ENCODE measurements at places on chromosomes 4 and X. TPM values are rescaled to one million over a fixed set of nuclear protein-coding genes. Genes with fewer than 3 reads are reported as not detected.
A peak's percentile ranks its signal among the peaks of the same experiment; 100 is the strongest.

CLDN34 gene
- not detected for total RNA-seq

DNA sequence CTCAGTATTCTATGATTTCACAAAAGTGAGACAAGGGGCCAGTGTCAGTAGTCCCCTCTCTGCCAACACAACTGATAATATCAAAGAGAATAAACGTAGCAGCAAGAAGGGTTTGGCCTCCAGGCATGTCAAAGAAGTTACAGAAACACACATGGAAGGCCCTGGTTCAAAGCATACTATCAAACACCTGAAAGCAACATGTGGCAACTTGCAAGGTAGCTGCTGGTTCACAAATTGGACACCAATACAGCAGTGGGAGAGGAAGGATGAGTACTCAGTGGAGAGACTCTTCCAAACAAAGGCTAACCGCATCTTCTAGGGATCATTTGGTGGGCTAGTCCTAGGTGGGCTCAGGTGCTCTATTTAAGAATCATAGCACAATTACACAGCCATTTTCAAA is 74.9 kb upstream of the MAOA start:
- no peak for DNase-seq

PRDM8 gene
- total RNA-seq: 12.6 TPM

DNA sequence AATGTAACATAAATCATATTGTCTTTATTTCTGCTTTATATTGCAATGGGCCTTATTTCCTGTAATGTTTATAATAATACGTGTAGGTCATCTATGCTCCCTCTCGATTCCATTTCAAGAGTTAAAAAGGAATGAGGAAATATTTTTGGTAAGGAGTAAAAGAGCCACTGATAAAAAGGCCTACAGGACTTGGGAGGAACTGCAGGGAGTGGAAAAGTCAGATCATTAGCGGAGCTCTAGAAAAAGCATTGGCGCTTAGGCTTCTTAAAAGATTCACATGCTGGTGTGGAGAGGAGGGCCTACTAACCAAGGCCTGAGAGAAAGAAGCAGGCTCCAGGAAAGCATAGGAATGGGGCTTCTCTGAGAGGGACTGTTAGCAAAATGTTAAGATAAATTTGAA is 82.9 kb upstream of the PNPLA4 start:
- no peak for DNase-seq

DNA sequence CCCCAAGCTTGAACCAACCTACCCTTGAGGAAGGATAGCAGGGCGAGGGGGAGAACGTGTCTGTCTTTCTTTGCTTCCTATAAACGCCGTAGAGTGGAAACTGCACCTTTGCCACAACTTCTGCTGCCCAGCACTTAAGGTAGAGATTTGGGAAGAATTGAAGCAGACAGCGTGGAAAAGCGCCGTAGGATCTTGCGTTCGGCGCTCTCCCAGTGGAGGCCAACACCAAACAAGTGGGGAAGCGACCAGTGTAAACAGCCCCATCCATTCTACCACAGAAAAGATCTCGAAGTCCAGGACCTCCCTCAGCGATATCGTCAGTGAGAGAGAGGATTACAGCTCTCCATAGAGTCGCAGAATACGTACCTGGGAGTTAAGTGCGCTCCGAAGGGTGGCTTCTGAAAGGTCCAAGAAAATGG is 3.9 kb upstream of the NKX6-1 start:
- DNase-seq: no peak

DNA sequence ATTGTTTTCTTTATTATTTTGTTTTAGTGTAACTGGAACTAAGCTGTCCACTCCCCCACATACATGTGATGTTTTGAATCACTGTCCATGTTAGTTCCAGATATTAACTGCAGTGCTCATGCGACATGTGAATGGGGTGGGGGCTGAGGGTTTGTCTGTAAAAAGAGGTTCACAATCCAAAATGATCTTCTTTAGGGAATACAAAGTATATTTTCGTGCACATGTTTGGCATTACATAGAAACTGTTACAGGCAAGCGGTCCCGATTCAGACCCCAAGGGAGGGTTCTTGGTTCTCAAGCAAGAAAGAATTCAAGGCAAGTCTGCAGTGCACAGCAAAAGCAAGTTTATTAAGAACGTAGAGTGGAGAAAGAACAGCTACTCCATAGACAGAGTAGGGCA is 296.5 kb upstream of the CLNK start:
- no peak for DNase-seq

DCAF4L1 gene
- not detected for total RNA-seq

HTR2C gene
- not detected for total RNA-seq

- DNase-seq: no peak
These were observed 25.3 kb upstream of the S100P start for GRCh38 chr4:6668391-6668790.

COL4A5 gene
- 129 TPM for total RNA-seq

GRCh38 chr4:147987252-147987651 is 255.4 kb downstream of the ARHGAP10 start:
- DNase-seq: no peak

PALLD gene
- 266 TPM for total RNA-seq

DNA sequence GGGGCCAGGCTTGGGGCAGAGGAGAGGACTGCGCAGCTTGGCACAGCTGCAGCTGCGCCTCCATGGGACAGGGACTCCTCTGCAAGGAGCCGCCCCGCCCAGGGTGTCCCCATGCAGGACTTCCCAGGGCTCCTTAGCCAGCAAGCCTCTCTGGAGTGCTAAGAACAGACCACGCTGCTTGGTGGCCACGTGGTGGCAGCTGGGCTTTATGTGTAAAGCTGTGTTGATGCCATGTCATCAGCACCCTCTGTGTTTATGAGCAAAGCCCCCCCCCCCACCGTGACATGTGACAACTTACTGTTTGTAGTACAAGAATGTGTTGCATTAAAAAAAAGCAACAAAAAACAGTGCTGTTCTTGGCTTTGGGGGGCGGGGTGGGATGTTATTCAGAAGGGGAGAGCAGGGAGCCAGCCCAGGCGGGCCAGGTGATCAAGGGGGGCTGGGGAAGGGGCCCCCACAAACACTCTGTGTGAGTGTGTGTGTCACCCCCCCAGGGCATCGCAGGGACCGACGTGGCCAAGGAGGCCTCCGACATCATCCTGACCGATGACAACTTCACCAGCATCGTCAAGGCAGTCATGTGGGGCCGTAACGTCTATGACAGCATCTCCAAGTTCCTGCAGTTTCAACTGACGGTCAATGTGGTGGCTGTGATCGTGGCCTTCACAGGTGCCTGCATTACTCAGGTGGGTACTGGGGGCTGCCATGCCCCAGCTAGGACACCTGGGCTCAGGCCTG is 40.3 kb downstream of the ATP2B3 start:
- no peak for DNase-seq

MAOB gene
- 53.8 TPM for total RNA-seq

DNA sequence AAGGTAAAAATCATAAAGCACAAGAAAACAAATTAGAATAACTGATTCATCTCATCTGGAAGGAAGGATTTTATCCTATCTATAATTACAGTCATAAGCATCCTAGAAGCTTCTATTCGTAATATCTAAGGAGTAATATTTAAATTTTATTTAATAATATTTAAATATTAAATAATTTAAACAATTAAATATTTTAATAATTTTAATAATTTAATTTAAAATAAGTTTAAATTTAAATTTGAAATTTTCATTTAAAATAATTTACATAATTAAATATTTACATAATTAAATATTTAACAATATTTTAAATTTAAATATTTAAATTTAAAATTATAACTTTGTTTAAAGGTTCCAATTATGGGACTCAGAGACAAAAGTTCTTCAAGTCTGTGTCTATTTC is 127.5 kb upstream of the GK2 start:
- no peak for DNase-seq

DNA sequence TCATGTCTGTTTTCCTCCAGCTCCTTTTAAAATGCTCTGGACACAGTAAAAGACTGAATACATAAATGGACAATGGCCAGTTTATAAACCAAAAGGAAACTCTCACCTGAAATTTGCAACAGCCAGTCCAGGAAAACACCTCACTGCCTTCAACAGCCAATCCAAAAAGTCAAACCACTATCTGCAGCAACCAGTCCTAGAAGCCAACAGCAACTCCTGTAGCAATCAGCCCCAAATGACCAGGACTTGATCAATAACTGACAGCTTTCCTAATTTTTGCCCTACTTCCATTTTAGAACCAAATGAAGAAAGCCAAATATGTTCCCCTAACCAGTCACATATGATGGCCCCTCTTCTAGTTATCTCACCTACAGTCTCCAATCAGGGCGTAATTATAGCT is 309.5 kb upstream of the CPXCR1 start:
- no peak for DNase-seq

AMBN gene
- not detected for total RNA-seq

SPANXN4 gene
- not detected for total RNA-seq

DNA sequence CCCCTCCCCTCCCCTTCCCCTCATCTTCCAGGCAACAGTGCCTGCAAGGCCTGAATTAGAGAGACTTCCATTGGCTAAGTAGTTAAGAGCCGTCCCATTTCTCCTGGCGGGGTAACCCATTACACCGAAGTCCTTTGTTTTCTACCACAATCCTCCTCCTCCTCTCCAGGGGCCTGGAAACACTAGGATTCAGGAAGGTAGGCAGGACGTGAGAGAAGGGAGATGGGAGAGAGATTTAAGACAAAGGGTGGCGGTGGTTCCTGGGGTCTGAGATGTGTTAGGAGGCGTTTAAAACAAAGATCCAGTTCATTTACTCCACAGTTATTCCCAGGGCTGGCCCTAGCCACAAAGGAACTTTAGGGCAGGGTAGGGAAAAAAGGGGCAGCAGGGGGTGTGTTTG is 28.0 kb downstream of the NYX start:
- no peak for DNase-seq

DNA sequence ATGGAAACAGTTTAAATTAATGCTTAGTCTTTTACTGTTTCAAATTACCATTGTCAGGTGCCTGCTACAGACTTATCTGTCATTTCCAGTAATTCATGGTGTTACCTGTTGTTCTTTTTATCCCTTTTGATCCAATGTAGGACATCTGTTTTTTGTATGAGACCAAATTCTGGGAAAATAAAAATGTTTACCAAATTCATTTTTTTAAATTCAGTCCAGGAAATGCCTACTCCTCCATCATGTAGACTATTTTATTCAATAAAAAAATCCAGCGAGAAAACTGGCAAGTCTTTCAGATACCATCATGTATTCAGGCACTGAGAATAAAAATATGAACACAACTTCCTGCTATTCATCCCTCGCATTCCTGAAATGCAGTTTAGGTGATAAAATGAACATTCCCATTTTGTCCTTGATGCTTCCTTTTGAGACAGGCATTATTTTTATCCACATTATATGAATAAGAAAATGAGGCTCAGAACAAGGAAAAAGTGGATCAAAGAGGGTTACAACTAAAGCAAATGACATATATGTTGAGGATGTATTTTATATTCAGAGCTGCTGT is 584.2 kb downstream of the SPRY1 start:
- DNase-seq: no peak

DNA sequence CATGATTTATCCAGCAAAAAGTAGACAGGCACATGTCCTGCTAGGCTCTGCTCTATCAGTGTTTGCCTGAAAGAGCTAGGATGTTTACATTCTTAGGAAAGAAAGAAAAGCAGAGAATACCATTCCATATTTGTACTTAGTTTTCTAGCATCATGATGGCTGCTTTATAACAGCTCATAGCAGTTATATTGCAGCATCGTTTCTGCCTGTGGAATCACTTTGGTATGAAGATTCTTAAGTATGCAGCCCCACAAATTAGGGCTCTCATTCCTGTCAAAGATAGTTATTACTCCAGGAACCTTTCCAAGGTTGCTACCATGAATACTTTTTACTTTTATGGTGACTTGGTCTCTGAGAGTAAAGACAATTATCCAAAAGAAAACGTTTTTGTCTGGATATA is 119.0 kb upstream of the MYOZ2 start:
- no peak for DNase-seq

DNA sequence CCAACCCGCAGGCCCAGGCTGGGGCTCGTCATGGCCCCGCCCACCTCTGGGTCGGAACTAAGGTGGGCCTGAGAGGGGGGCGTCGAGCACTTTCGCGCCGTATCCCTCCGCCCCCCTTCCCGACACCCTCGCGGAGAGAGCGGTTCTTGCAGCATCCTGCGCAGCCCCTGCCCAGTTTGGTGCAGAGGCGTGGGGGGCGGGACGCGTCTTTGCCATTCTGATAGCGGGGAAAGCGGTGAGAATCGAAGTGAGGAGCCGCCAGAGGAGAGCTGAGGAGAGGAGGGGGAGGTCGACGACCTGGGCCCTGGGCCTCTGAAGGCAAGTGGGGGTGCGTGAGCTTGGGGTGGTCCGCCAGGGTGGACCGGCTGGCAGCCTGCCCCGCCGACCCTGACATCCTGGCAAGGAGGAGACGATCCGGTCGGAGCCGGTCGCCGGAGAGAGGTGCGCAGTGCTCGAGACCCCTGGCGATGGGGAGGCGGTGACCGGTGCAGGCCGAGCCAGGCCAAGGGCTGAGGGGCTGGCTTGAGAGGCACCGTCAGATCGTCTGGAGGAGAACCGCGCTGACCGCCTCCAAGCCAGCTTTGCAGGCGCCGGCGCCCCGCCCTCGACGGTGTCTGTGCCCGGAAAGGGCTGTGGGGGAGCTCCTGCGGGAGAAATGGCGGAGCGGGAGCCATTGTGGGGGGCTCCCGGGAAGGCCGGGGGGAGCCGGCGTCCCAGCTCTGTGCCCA is 25.5 kb downstream of the GPRASP3 start:
- peak; percentile 44 for DNase-seq

DNA sequence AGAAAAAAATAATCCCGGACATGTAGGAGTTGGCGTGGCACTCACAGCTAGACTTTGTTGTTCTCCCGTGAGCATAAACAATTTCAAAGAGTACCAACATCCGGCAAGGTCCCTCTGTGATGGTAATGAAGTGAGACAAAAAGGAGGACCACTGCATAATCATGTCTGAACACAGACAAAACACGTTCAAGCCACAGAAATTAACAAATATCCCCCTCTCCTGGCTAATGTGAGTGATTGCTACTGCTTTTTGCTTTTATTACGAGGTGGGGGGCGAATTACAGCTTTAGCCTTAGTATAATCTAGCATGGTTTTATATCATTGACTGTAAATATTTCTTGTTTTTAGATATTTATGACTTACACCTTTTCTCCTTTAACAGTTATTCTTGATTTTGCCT is 118.5 kb downstream of the PLS3 start:
- DNase-seq: no peak

SSR4 gene
- total RNA-seq: 151 TPM

MAGIX gene
- total RNA-seq: 0.77 TPM

- peak; percentile 23 for DNase-seq
These were observed 266.8 kb downstream of the C4orf33 start for GRCh38 chr4:129362691-129363274.

CXCR3 gene
- not detected for total RNA-seq

ARMCX4 gene
- total RNA-seq: 18.2 TPM

- no peak for DNase-seq
These were observed 2.7 kb downstream of the SHOX start for GRCh38 chrX:633043-633984.

TEX13B gene
- not detected for total RNA-seq

DNA sequence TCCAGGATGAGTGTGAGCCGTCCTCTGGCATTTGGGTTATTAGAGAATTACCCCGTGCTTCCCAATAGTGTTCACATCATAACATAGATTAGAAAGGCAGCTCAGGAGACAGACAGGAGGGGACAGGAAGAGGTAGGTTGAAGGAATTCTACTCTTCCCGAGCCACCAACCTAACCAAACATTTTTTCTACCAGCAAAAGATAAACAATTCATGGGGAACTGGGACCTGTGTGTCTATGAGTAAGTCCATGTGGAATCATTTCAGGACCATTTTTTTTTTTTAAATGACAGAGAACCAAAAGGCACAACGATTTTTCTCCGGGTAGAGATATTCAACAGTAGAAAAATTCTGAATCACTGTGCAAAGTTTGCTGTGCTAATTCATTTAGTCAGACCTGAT is 174.2 kb upstream of the ETNPPL start:
- no peak for DNase-seq

Data from uterus (tissue), 4 donors.